GM06990 (cell line): ENCODE measurements at places on chromosomes 3 and 15.

DNA sequence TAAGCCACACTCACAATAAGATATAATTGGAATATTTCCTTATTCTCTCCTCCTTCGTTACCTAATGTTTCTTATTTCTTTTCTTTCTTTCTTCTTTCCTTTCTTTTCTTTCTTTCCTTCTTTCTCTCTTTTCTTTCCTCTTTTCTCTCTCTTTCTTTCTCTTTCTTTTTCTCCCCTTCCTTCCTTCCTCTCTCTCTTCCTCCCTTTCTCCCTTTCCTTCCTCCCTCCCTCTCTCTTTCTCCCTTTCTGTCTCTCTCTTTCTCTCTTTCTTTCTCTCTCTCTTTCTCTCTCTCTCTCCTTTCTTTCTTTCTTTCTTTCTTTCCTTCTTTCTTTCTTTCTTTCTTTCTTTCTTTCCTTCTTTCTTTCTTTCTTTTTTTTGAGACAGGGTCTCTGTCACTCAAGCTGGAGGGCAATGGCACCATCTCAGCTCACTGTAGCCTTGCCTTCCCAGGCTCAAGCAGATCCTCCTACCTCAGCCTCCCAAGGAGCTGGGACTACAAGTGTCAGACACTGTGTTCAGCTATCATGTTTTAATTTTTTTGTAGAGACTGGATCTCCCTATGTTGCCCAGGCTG lies 19.3 kb upstream of the PIAS1 start:
- no peak for DNase-seq

GRCh38 chr3:18134386-18135059 lies 290.6 kb downstream of the SATB1 start:
- DNase-seq: no peak

- no peak for DNase-seq
Observed at GRCh38 chr3:28542351-28542750, 193.7 kb upstream of the AZI2 start.

DNA sequence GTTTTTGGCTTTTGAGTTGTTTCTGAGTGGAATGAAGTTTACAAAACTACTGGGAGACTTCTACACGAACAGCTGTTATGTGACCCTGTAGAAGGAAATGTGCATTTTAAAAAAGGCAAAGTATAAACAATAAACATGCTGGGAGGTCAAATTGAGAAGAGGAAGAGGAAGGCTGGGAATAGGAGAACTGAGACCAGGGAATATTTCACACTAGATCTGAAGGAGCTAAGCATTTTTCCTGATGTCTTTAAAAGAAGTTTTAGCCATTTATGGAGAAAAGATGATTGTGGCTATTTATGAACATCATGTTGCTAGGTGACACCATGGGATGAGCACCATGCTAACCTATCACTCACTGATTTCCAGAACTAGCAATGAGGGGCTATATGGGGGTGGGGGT lies 76.3 kb upstream of the FAM98B start:
- DNase-seq: no peak

DNA sequence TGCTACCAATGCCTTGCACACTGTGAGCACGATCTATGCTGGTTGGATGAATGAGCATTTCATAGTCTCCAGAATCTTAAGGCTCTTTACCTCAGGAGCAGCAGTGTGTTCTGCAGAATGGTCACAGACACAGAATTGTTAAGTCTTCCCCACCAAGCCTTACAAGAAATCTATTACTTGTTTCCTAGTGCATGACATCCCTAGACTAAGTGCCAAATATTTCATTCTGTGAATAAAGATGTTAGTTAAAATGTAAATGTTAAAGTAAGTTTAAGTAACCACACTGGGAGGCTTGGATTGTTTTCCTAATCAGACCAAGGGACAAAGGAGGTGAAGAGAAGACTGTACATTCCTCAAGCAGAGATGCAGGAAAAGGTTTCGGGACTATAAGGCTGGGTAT lies 4.1 kb upstream of the TNFSF10 start:
- DNase-seq: no peak

DNA sequence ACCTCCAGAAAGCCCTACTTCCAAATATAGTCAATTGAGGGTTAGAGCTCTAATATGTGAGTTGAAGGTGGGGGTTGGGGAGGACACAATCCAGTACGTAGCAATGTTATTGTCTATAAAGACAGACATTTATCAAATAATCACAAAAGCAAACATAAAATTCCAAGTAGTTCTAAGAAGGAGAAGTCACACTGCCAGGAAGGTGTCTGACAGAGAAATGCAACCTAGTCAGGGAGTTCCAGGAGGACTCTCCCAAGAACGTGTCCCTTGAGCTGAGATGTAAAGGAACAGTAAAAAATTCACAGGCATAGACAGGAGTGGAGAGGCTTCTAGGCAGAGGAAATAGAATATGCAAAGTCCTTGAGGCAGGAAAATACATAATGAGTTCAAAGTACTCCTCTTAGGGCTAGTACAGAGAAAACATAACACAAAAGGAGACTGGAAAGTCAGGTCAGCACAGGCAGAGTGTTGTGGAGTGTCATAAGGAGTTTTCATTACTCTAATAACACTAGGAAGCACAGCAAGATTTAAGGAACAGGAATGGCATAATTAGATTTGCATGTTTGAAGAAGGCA lies 277.6 kb upstream of the STT3B start:
- no peak for DNase-seq

DNA sequence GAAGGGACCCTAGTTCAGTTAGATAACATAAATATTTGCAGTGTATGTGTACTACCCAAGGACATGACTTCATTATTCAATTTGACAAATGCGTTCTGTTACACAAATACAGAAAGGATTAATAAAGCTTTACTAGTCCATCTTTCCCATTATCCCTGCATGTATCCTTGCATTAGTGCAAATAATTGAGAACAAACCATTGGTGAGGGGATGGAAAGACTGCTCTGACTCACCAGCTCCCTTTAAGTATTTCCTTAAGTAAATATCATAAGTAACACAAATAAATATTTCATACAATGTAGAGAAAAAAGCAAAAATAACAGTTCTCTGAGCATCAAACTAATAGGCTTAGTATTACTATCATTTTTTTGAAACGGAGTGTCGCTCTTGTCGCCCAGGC lies 1.9 kb upstream of the GPD1L start:
- no peak for DNase-seq

DNA sequence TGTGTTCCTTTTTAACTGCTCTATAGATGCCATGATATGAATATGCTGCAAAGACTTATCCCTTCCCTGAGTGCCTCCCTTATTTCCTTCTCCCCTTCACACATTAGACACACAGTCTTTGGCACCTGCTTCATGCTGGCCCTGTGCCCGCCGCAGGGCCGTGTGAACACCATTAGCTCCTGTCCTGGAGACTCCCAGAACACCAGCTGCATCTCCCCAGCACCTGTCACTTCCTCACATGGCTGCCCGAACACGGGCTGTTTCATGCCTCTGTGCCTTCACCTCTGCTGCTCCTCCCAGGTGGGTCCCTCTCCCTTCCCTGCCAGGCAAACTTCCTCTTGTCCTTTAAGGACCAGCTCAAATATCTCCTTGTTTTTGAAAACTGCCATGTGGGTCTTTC lies 40.5 kb upstream of the SEC13 start:
- DNase-seq: no peak

DNA sequence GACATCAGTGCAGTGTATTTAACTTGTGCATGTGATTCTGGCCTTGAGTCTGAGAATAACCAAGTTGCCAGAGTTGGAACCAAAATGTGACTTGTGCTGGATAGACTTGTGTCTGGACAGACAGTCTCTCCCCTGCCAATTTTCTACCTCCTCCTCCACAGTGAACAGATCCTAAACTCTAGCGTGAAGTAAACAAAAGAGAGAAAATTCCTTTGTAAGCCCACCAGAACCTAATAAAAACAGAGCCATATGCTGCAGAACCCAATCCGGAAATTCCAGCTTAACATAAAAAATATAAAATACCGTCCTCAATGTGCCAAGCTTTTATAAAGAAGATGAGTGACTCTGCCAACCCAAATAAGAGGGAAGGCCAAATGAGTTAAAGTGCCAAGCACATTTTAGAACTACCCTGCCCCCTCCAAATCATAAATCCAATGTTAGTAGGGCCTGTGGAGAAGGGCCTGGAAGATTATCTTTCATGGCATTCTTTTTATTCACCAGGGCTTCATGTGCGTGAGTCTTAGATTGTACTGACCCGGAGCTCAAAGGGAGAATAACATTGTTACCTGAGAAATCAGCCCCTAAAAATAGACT lies 344.6 kb upstream of the PROK2 start:
- DNase-seq: no peak

DNA sequence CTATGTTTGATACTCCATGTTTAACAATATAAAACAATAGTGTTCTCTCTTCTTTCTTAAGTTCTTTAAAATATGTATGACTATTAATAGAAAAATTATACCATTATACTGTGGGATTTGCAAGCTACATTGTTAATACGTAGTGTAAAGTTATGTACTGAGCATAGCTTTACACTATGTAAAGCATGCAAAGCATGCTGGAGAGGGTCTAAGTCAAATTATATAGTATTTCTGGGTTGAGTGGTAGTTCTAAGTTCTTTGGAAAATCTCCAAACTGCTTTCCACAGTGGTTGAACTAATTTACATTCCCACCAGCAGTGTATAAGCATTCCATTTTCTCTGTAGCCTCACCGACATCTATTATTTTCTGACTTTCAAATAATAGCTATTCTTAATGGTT lies 253.0 kb downstream of the RAP2B start:
- DNase-seq: no peak

- DNase-seq: no peak
Observed at GRCh38 chr3:23493889-23494288, 290.8 kb downstream of the UBE2E2 start.

- DNase-seq: peak; percentile 3
Observed at GRCh38 chr3:190811775-190812480, 50.6 kb downstream of the GMNC start.

DNA sequence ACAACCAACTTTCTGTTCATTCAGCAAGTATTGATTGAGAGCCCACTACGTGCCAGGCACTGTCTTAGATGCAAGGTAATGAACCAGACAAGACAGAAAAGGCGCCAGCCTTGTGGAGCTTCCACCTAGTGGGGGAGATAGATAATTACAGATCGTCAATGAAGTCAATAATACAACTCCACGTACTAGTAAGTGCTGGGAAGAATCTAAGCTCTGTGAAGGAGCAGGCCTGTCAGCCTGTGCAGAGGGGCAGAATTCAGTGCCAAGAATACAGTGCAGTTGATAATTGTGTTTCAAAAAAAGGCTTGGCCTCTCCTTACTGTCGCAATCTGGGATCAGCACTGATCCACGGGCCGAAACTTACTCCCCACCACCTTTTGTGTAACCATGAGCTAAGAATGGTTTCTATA lies 186.3 kb downstream of the FEZF2 start:
- DNase-seq: no peak

DNA sequence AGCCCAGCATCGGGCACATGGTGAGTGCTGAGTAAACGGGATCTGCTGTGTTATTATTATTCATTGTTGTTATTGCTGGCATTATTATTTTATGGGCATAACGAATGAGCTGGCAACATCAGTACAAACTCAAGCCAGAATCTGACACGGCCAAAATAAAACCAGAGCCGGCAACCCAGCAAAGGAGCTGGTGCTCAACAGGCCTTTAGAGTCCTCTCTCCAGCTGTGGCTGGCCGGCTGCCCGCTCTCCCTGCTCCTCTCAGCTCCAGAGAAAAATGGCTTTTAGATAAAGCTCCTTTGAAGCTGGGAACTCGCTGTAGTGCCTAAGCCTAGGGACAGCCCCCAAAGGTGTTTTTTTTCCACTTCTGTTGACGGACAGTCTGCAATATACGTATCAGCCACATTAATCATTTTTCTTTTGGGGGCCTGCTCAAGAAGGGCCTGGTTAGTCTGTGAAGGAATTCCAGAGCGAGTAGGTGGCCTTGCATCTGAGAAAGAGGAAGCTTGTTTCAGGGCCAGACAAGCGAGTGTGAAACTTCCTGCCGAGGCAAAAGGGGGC lies 193.9 kb upstream of the UBE2E1 start:
- no peak for DNase-seq
